ENCODE measurements at places on chromosomes 7 and 10.

DNA sequence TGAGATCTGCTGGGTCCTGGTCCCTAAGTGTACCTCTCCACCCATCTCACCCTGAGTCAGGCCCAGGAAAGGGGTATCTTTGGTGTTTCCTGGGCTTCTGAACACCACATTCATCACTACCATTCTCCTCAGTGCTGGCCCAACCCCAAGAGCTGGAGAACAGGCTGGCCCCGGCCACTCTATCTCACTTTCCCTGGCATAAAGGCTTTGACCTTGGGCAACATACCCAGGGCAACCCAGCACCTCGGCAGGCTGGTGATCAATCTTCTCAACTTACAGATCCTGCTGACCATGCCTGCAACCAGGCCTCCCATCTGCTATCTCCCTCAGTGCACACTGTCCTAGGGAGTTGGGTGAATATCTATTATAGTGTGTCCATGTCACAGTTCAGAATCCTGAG lies 2.1 kb downstream of the VSIR start:
- ATAC-seq, result no peak

DNA sequence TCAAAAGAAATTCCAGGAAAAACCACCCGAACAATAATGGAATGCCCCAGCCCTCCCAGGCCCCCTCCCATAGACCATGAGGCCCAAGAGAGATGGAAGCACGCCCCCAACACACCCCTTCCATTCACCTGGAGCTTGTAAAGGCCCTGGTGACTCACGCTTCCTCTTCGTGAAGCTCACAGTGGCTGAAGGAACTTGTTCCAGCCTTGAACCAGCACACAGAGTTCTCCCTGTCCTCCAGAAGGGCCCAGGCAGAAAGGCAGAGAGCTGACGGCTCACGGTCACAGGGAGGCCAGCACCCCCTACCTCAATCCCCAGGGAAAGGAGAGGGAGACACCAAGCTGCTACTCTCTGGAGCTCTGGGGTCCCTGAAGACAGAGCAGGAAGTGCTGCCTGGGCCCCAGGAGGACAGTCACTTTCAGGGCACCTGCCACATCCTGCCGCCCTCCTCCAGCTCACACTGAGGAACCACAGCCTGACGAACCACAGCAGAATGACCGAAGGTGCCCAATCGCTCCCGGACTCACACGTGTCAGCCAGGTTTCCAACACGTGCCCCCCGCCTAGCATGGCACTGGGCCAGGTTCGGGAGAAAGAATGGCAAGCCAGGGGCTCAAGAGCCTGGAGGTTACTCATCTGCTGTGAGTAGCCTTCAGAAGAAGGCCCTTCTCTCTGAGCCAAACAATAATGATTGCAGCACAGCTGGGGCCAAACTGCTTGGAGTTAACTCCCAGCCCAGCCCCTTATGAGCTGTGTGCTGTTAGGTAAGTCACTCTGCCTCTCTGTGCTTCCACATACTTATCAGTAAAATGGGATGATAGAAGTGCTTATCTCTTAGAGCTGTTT lies 52.8 kb downstream of the DLG5 start:
- peak; percentile 94 for ATAC-seq

GRCh38 chr10:132602614-132603013 lies 65.0 kb downstream of the INPP5A start:
- no peak for ATAC-seq

GRCh38 chr10:88336334-88336733 lies 246.8 kb downstream of the RNLS start:
- no peak for ATAC-seq

DNA sequence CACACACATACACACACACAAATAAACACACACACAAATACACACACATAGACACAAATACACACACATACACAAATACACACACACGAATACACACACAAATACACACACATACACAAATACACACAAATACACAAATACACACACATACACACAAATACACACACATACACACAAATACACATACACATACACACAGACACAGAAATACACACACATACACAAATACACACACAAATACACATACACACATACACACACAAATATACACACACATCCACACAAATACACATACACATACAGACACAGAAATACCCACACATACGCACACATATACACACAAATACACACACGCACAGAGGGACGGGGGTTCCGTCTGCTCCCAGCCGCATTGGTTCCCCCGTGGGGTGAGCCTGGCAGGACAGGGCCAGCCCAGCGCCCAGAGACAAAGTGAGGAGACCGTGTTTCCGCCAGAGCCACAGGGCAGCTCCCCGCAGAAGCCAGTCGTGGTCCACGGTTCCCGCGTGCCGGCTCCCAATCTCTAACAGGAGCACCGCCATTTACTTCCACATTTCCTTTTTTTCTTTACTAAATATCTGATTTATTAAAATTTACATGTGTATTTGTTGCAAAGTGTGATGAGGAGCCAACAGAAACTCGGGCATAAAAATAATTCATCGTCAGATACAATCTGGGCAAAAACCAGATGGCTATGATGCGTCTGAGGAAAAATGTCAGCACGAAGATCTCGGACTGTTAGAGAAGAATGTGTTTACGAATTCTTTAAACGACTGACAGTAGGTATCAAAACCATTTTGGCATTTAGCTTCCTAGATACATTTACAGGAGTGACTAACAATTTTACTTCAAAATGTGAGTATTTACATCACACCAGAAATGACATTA lies 3.1 kb upstream of the KNDC1 start:
- ATAC-seq, result no peak

- ATAC-seq, result peak; percentile 51
Measured at GRCh38 chr10:13110908-13111307, 10.9 kb downstream of the OPTN start.

GRCh38 chr10:24793648-24794379 lies 70.1 kb upstream of the ARHGAP21 start:
- ATAC-seq, result no peak

DNA sequence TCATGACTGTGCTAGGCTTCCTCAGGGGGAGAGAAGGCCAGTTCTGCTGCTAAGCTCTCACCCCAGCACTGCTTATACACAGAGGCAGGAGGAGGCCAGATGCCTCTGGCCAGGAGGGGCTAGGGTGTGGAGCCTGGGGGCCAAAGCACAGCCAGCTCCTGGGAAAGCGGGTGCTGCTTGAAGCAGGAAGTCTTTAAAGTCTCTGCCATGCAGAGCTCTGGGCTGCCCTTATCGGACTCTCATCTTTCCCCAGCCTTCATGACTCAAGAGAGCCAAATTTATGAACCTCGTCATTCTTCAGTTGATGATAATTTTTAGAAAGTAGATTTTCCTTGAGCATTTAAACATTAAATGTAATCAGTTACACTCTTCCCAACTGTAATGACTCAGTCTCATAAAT lies 11.2 kb upstream of the TSPAN14 start:
- no peak for ATAC-seq

GRCh38 chr10:22150842-22151241 lies 67.0 kb downstream of the EBLN1 start:
- no peak for ATAC-seq

DNA sequence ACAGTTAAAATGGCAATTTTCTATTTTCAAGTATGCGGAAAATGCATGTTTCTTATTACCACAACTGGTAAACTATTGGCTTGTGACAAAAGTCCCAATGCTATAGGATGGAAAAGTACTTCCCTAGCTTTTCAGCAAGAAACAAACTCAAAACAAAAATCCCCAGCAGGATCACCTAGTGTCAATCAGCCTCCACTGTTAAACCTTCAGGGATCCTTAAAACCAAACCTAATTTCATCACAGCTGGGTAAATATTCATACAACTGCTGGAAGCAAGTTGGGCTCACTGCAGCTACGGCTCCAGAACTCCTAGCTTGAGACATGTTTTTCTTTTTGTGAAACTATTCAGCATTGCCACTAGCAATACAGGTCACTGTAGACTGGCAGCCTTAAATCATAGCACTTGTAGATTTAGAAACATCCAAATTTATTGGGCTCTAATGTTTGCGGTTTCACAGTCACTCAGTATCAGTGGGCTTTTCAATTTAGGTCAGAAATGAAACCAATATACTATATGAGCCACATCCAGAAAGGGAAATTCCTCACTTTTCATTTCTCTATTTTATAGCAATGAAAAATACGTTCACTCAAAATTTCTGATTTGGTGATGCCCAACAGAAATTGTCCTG lies 145.2 kb upstream of the ANK3 start:
- peak; percentile 49 for ATAC-seq

DNA sequence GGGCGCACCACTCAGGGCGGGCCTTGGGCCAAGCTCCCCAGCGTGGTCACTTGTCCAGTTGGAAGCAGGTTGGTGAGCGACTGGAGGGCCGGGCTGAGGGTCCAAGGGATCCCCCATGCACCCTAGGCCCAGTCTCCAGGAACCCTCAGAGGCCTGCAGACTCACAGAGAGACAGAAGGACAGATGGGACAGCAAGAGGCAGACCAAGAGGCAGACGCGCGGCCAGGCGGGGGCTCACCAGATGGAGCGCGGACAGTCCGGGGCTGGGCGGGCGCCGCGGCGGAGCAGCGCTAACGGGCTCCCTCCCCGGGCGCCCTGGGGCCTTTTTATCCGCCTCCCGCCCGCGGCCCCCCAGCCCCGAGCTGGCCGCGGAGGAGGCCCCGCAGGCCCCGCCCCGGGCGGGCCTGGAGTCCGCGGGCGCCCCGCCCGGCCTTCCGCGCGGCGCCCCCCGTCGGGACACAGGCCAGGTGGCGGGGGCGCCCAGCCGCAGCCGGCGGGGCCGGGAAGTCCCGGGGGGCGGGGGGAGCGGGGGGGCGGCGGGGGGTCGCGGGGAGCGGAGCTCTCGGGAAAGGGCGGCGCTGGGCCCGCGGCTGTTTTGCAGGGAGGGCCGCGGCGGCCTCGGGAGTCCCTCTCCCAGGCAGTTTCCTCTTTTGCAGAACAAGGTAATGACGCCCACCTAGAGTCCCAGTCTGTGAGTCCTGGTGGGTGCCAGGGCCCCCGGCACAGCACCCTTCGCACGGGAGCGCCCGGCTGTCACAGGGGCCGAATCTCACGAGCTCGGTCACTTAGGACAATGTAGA lies at the start of gene LOXL4:
LOXL4 (minus strand) TSS at position 301 of the 800 bp plus-strand sequence. CDS start 5,175 bp downstream, outside the sequence.
- ATAC-seq, result peak; percentile 21

GRCh38 chr10:116452338-116452720 lies 24.7 kb downstream of the PNLIPRP3 start:
- ATAC-seq, result no peak

DNA sequence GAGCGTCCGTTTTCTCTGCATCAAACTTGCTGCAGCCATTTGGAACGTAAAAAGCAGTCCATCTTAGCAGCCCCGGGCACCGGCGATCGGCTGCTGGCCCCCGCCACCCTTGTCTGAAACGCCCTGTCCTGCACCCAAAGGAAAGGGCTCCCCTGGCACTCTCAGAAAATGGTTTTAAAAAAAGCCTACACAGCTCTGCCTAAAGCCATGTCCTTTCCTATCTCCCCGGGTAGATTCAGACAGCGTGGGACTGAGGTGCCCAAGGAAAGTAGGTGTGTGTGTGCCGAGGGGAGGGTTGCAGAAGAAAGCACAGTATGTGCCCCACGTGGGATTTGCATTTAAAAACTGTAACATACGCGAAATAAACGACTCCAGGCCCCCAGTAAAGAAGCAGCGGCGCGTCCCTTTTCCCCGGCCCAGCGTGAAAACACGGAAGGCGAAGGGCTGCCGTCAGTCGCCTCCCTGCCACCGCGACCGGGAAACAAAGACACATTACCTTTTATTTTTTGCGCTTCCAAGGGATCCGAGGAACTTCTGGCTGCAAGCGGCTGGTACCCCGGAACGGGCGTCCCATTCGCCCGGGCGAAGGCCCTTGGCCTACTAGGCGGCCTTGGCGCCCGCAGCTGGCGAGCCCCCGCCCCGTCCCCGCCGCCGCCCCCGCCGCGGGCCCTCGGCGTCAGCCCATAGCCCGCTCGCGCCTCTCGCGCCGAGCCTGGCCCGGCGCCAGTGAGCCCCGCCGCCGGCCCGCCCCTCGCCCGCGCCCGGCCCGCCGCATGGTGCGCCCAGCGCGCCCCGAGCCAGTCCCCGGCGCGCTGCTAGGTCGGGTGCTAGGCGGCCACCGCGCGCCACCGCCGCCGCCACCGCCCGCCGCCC lies 304.6 kb downstream of the PRPF18 start:
- ATAC-seq, result peak; percentile 21
